ENCODE measurements at places on chromosomes 2 and 18. TPM values are rescaled to one million over a fixed set of nuclear protein-coding genes. Genes with fewer than 3 reads are reported as not detected.

Gene FAM237A
- not detected for total RNA-seq

Gene ASAP2
- total RNA-seq = 17.7 TPM

Gene C2orf66
- not detected for total RNA-seq

Gene C2orf76
- total RNA-seq = 10.4 TPM

Gene BUB1
- 7.8 TPM for total RNA-seq

Gene RGPD6
- 66.3 TPM for total RNA-seq

Gene DYSF
- total RNA-seq = 88.7 TPM

Gene ACADL
- 4.7 TPM for total RNA-seq

Gene MFSD2B
- total RNA-seq = 0.52 TPM

Gene RIF1
- total RNA-seq = 30.3 TPM

Gene FIGN
- 1.0 TPM for total RNA-seq

Gene LHCGR
- total RNA-seq = 4.2 TPM

Data from skeletal muscle tissue (tissue), 5 donors.